ENCODE measurements at places on chromosomes 4 and X.

- no peak for DNase-seq
Measured at GRCh38 chrX:38192007-38192810, 28.5 kb downstream of the SRPX start.

DNA sequence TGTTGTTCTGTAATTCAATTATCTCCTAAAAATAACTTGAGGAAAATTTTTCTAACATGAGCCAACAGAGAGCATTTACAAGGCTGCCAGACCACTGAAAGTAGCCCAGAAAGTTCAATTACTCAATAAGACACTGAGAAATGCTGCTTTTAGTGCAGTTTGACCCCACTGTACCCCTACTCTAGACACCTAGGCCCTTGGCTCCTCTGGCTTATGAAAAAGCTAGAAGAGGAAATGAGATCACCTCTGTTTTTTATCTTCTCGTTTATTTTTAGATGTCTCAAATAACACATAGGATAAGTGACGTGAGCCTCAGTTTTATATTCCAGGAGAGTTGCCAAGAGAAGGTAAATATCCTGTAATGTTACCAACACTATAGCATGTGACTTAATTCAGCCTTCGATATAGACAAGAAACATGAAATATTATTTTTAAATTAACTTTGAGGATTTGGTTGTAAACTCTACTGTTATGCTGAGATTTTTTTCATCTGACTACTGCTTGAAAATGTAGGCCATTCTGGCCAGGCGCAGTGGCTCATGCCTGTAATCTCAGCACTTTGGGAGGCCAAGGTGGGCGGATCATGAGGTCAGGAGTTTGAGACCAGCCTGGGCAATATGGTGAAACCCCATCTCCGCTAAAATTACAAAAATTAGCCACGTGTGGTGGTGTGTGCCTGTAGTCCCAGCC lies 24.4 kb downstream of the TNIP3 start:
- DNase-seq, result no peak

DNA sequence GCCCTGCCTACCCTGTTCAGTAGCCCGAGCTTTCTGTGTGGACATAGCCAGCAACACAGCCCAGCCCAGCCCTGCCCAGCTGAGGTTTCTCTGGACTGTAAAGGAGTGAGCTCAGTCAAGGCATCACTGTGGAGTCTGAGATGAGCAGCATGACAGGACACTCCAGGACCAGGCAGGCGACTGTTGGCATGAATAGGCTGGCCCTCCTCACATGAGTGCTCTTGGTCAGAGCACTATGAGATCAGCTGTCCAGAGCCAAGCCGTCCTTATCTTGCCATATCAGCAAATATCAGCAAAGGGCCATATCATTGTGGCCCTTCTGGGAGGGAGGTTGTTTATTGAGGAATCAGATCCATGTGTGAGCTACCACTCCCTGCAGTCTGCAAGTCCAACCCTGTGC lies 30.9 kb downstream of the REELD1 start:
- DNase-seq, result no peak

GRCh38 chr4:111788099-111788498 lies 357.2 kb upstream of the FAM241A start:
- DNase-seq, result no peak

- DNase-seq, result no peak
Measured at GRCh38 chr4:180635281-180635680, 1607.9 kb upstream of the TENM3 start.

GRCh38 chrX:45952030-45952429 lies 593.2 kb downstream of the ZNF674 start:
- DNase-seq, result no peak

GRCh38 chrX:65610481-65610880 lies 57.0 kb upstream of the MSN start:
- no peak for DNase-seq

- DNase-seq, result no peak
Measured at GRCh38 chr4:1309261-1310010, 19.7 kb downstream of the MAEA start.

DNA sequence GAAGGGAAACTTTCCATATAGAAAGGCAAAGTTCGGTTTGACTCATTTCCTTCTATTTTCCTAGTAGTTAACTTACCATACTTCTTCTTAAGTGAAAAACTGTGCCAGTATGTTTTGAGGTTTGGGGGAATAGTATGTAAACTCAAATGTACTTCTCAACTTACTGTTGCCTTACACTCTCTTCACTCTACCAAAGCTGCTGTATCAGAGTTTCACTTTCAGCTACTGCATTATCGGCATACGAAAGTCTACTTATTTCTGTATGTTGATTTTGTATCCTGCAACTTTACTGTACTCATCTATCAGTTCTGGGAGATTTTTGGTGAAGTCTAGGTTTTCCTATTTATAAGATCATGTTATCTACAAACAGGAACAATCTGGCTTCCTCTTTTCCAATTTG lies 932.7 kb downstream of the FAT4 start:
- DNase-seq, result no peak

GRCh38 chrX:23494741-23495140 lies 160.1 kb downstream of the PTCHD1 start:
- no peak for DNase-seq

DNA sequence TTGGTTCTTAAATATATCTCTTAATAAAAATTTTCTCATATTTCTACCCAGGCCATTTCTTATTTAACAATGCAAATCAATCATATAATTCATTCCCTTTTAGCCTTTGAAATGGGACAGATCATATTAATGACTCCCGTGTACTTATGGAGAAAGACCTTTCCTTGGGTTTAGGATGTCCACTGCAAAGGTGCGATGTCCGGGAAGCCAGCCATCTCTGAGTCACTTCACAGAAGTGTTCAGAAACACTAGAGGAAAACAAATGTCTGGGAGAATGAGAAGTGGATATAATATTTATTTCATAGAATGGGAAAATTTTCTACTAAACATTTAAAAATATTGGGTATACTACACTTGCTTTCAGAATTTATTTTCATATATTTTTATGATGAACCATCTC lies 15.3 kb downstream of the INTU start:
- DNase-seq, result no peak

- DNase-seq, result no peak
Measured at GRCh38 chr4:31183256-31183655, 463.1 kb downstream of the PCDH7 start.

DNA sequence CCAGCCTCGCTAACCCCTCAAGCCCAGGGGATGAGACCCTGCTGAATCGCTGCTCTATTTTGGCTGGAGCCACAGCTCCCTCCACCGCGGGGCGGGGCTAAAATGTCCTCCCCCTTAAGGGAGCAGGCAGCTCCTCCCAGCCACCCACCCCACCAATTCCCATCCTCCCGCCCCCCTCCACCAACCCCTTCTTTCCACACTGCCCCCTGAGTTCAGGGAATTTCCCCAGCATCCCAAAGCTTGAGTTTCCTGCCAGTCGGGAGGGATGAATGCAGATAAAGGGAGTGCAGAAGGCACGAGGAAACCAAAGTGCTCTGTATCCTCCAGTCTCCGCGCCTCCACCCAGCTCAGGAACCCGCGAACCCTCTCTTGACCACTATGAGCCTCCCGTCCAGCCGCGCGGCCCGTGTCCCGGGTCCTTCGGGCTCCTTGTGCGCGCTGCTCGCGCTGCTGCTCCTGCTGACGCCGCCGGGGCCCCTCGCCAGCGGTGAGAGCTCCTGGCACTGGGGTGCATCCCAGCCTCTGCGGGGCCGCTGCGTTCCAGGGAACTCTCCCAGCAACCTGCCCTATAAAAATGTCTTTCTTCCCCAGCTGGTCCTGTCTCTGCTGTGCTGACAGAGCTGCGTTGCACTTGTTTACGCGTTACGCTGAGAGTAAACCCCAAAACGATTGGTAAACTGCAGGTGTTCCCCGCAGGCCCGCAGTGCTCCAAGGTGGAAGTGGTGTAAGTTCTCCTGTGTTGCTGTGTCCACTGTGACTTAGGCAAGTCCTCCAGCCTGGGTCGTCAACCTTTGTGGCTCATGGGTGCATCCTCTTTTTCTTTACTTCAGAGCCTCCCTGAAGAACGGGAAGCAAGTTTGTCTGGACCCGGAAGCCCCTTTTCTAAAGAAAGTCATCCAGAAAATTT lies at the start of gene CXCL6:
TSS of gene CXCL6 (plus strand) at position 306 of the 907 bp plus-strand sequence. CDS start at position 379, 73 bp downstream.
- DNase-seq, result no peak

DNA sequence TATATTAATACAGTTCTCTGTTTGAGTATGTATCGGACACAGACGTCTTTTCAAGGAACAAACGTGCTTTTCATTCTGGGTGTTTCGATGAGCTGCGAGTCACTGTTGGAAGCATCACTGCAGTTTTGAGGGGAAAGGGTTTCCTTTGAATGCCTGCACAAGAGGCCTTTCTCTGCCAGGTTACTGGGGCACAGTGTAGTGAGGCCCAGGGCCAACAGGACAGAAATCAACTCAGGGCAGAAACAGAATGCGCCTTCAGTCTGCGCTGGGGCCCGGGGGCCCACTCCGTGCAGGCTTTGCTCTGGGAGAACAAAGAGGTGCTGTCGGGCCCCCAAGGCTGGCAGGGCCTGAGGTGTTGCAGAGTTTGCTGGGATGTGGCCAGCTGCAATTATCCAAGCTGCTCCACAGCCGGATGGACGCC lies 2.3 kb upstream of the PPP2R3B start:
- no peak for DNase-seq

- DNase-seq, result no peak
Measured at GRCh38 chr4:136156947-136157346, 1375.3 kb downstream of the PCDH18 start.

DNA sequence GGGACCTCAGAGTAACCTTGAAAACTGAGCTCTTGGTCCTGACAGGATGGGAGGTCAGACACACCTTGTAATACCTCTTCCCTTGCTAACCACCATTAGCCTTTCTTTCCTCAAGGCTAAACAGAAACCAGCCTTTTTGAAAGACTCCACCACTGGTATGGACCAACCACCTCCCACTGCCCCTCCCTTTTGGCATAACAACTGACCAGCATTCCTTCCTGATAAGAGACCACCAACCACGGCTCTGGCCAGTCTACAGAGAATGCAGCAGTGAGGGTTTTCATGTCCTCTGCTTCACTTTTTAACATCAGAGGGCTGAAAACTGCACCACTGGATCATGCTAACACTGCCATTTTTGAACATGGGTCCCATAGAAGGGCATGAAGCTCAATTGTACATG lies 100.2 kb upstream of the MID1IP1 start:
- DNase-seq, result no peak

DNA sequence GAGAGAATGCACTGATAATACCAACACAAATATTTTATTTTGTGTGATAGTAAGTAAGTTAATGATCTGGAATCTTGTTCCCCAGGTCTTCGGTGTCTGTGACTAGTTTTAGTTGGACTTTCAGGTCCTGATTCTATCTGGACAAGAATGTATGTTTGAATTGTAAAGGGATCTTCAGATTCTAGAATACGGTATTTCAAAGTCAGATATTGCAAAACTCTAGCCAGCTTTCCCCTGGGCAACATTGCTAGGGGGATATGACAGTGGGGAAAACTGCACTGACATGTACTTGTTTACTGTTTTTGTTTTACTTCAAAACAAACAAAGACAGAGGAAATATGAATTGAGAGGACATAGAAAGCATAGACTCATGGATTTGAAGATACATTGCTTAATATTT lies 489.0 kb downstream of the FAM133A start:
- DNase-seq, result no peak

GRCh38 chrX:109843963-109844751 lies 111.1 kb upstream of the ACSL4 start:
- DNase-seq, result no peak

- no peak for DNase-seq
Measured at GRCh38 chr4:124097447-124097846, 615.1 kb downstream of the ANKRD50 start.

DNA sequence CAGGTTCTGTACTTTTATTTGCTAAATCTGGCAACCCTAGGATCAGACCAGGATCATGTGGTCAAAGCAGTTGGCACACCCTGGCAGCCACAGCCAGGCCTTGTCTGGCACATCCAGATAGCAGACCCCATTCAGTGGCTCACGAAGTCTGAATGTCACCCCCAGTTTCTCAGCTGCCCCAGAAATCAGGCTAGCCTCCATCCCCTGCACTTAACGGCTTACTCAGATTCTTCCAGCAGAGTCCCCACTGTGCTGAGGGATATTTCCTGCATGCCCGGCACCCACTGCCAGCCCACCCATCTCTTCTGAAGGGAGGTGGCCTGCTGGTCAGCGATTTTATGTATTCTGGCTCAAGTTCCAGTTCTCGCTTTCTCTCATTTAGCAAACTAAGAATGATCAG lies 4.7 kb upstream of the AWAT2 start:
- peak; percentile 42 for DNase-seq

GRCh38 chr4:8409264-8410065 lies 31.1 kb downstream of the ACOX3 start:
- DNase-seq, result no peak

- DNase-seq, result no peak
Measured at GRCh38 chrX:148588649-148589310, 88.4 kb downstream of the AFF2 start.

DNA sequence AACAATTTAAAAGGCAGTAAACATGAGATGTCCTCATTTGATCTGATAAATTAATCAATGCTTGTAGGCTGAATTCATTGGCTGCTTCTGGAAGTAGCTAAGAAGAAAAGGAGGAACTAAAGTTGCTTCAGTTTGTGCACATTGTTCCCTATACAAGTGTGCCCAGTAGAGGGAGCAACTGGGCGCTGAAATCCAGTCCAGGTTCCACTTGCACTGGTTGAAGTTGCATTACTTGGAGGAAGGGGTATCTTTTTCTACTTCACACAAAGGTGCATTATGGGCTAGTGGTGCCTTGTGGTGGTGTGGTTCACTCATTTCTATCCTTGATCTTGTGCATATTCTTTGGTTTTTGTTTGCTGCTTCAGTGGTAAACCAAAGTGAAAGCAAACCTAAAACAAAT lies 67.9 kb upstream of the SOX3 start:
- no peak for DNase-seq

- DNase-seq, result no peak
Measured at GRCh38 chr4:87081826-87082225, 138.6 kb downstream of the KLHL8 start.

DNA sequence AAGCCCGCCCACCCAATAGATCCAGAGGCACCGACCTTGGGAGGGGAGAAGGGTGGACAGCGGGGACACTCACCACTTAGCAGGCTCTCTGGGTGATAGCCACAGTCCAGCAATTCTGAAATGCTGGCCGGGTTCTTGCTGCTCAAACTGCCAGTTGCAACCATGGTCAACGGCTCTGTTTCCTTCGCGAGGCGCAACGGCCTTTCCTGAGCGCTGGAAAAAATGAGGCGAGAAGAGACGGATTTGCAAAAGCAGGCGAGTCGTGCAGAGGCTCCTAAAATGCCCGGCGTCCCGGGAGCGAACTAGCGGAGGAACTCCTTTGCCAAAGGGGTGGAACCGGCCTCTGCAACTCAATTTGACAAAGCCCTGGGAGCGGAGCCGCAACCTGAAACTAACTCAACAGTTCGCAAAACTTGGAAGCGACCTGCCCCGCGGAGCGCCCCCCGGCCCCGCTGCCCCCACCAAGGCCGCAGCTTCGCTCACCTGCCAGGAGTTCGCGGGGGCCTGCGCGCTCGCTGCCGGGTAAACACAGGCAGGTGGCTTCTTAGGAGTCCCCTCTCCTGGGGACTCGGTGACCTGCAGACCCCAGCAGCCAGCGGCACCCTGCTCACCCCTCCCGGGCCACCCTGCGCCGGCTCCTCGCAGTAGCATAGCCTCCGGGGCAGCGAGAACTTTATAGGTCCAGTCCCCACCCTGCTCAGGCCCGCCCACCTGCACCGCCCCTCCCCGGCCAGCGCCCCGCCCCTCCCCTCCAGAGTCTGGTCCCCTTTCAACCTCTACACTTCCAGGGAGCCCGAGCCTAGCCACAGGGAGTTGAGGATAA lies at the start of gene DDIT4L:
TSS of gene DDIT4L (minus strand) at position 649 of the 823 bp plus-strand sequence. CDS start at position 164, 485 bp downstream.
- no peak for DNase-seq

- DNase-seq, result no peak
Measured at GRCh38 chr4:46933686-46934085, 24.6 kb upstream of the COX7B2 start.
